T-helper 17 cell (primary cell): ENCODE measurements at places on chromosomes 1 and 21. TPM values are rescaled to one million over a fixed set of nuclear protein-coding genes. Genes with fewer than 3 reads are reported as not detected.

The GJB4 gene
- total RNA-seq, result not detected

- no peak for DNase-seq
These were observed 67.8 kb downstream of the RNF220 start for GRCh38 chr1:44472620-44473525.

GRCh38 chr1:41367288-41367642, 6.0 kb downstream of the FOXO6 start:
- no peak for DNase-seq

DNA sequence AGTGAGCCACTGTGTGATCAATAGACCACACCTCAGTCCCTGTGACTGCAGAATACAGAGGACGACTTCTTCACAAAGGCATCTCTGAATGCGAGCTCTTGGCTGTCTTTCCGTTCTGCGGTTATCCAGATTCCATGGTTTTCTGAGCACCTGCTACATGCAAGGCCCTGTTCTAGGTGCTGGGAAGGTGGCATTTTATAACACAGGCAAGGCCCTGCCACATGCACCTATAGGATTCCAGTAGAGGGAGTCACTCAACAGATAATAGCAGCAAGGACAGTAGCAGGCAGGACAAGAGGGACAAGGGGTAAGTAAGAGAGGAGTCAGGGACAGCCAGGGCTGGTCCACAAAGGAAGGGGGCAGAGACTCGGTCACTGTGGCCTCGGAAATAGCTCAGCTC, 9.0 kb downstream of the URB1 start:
- DNase-seq, result no peak

DNA sequence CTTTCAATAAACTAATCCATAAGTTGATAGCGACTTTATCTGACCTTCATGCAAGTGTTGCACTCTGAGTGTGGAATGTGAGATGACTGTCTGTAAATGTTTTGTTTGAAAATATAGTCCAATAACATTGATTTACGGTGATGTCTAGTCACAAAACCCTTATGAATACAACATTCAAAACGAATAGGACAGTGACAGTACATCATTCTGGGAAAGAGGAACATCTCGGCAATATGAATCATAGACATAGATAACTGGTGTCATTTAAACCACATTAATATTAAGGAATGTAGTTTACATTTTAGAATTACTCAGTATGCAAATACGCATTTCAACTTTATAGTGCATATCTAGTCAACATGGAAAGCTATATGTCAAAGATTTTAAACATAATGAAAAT, 1311.6 kb upstream of the ADGRL4 start:
- no peak for DNase-seq

The FCRLB gene
- total RNA-seq, result 0.16 TPM

DNA sequence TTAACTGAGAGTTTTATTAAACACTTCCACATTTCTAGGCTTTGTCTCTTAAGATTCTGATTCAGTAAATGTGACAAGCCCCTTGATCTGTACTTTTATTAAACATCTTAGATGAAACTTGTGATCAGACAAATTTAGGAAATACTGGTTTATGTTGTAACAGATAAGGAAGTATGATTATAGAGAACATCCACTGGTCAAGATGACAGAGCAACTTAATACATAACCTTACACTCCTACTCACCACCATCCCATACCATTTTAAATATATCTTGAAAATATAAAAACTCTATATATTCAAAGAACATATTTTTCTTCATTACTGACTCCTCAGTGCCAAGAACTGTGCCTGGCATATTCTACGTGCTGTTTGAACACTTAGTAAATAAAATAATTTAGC, 217.5 kb downstream of the LRRC40 start:
- DNase-seq, result no peak

DNA sequence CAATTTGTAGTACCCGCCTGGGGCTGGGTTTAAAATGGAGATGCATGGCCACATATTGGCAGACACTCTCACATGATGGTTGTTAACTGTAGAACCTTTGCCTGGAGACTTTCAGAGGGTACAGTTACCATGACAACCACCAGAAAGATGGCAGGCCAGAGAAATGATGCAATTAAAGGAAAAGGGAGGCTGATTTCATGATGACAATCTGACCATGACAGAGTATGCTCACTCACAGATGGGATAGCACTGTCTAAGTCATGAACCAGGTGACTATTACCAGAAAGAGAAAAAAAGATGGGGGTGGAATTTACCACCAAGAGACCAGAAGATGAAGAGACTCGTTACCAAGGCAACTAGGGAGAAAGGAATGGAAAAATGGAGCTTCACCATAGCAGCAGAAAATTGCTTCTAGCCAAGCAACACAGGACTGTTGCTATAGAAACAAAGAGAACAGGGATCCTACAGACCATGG, 3.5 kb upstream of the TRIT1 start:
- DNase-seq, result no peak

The TNNI3K gene
- 0.50 TPM for total RNA-seq

The ANGPTL3 gene
- not detected for total RNA-seq

- DNase-seq, result no peak
These were observed 24.5 kb upstream of the PALMD start for GRCh38 chr1:99621340-99621901.

The OR2T11 gene
- total RNA-seq, result not detected

The GSTM3 gene
- total RNA-seq, result 5.6 TPM

DNA sequence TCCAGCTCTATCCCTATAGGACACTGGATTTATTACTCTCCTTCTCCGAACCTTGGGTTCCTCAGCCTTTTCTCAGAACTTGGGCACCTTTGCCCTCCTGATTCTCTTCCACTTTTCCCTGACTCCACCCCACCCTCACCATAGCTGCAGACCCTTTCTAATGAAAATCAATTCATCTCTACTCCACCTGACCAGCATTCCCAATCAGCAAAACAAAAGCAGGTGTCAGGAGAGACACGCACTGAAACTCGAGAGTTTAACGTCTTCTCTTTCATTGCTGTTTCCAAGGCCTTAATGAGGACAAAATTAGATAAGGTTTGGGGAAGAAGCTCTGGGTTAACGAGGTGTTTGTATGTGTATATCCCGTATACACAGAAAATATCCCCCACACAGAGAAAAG, 208.8 kb downstream of the PLPP3 start:
- DNase-seq, result no peak

The RSPH1 gene
- total RNA-seq, result not detected

- no peak for DNase-seq
These were observed 107.2 kb downstream of the SIM2 start for GRCh38 chr21:36806103-36806502.

The VHLL gene
- total RNA-seq, result not detected
